ENCODE measurements at places on chromosomes 1 and 21.
A peak's percentile ranks its signal among the peaks of the same experiment; 100 is the strongest.

- no peak for DNase-seq
Measured at GRCh38 chr1:55309053-55309452, 93.9 kb upstream of the USP24 start.

DNA sequence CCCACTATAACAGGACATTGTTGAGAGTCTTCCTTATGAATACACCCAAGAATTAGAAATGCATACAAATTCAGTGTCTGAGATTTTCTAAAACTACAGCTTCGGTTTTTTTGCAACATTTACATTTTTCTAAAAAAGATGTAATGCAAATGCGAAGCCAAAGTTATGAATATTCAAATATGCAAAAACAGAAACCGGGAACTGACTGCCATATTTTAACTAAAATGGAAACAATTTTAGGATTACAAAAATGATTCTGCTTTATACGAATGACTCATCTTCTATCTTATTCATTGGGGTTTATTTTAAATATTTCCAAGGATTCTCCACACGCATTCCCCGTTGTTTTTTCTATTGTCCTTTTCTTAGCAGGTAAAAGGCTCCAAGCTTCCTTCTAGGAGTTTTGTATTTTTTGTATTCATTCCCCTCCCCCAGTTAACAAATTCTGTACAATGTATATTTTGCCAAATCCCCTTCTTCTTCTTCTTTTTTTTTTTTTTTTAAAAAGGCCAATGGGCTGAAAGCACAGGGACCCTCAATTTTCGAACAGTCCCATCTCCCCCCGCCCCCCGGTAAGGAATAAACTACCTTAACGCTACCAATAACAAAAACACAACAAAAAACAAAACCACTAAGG lies 1.0 kb downstream of the ARPC5 start:
- no peak for DNase-seq

GRCh38 chr21:43025636-43026180 lies 49.9 kb downstream of the CBS start:
- DNase-seq = peak; percentile 85

- DNase-seq = no peak
Measured at GRCh38 chr1:4149831-4150230, 249.8 kb upstream of the C1orf174 start.

- DNase-seq = no peak
Measured at GRCh38 chr1:31373056-31373896, at the start of gene FABP3. Gene FABP3, minus strand, starts transcription at chr1:31373076. Its CDS starts 62 bp downstream, at chr1:31373014.

DNA sequence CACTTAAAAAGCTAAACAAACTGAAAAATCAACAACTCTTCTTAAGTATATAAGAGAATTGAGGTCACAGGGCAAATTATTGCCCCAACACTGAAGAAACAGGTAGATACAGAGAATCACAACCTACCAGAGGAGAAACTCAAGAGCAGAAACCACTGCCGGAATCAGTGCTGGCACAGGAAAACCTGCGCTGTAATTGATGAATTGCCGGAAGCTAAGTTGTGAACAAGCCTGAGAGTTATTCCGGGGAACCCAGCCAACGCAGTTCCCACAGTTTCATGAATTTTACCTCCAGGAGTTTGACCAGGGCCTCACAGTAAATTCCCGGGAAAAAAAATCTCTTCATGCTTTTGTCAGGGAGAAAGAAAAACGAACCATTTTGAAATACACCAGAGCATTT lies 657.1 kb upstream of the BRINP3 start:
- peak; percentile 4 for DNase-seq

- DNase-seq = no peak
Measured at GRCh38 chr1:247281001-247281574, 25.2 kb downstream of the VN1R5 start.

DNA sequence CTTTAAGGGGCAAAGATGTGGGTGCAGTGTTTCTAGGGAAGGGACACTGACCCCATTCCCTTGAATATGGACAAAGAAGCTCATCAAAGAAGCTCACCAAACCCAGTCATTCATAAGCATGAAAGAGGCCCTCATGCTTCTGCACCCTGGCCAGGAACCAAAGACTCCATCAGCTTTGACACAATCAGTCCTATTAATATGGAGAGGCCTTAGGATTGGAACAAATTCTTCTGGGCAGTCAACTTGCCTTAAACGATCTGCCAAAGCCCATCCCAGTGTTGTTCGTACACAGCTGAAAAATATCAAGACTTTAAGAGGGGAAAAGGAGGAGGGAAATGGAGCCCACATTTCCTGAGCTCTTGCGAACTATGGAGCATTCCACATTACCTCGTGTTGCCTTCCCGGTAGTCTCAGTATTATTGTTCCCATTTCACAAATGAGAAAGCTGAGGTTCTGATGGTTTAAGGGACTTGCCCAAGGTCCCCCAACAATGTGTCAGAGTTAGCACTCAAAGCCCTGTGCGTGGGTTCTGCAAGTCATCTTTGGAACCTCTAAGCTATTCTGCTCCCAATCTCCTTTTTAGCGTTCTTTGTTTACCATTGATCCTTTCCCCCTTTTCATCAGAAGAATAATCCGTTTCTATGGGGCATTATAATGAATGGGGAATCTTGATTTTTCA lies 161.9 kb downstream of the ZBTB18 start:
- no peak for DNase-seq

- DNase-seq = no peak
Measured at GRCh38 chr1:117645343-117645742, 39.5 kb downstream of the TENT5C start.

DNA sequence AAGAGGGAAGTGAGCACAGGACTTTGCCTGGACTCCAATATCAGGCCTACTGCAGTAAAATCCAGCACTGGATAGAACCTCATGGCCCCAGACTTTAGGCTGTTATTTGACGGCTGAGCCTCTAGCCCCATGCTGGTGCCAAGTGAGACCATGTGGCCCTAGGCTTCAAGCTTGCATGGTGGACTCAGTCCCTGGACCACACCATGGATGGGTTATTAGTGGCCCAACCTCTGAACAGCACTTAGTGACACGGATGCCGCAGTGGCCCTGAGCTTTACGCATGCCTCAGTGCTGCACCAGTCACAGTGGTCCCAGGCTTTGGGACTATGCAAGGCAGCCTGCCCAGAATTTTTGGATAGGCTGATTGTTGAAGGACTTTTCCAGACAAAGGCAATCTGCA lies 13.0 kb downstream of the IFI44L start:
- DNase-seq = no peak

DNA sequence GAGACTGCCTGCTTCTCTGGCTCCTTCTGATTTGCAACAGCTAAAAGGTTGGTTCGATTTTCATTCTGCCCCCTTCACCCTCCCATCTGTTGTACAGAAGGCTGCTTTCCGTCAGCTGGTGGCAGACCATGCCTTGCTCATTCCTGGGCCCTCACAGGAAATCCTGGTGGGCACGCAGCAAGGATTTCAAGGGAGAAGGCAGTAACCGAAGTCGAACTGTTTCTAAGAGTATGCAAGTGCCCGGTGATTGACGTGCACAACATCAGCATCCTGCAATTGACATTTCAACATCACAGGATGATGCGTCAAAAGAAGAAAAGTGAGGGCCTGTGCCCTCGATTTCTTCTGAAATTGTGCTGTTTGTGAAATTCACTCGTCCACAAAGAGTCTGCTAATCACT lies 83.8 kb downstream of the PLPP3 start:
- DNase-seq = no peak

DNA sequence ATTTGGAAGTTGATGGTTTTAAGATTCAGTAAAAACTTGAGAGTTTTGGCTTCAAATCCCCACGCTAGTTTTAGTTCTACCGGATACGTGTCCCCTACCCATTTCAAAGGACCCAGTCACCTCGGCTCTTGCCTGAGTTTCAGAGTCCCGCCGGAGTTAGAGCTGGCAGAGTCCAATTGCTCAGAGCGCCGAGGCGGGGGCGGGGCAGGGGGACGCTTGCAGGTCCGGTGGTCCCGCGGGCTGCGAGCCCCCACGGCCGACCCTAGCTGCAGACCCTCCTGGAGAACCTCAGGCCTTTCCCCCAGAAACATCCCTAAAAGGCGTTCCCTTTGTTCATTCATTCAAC lies 765 bp upstream of the VPS45 start:
- DNase-seq = no peak

DNA sequence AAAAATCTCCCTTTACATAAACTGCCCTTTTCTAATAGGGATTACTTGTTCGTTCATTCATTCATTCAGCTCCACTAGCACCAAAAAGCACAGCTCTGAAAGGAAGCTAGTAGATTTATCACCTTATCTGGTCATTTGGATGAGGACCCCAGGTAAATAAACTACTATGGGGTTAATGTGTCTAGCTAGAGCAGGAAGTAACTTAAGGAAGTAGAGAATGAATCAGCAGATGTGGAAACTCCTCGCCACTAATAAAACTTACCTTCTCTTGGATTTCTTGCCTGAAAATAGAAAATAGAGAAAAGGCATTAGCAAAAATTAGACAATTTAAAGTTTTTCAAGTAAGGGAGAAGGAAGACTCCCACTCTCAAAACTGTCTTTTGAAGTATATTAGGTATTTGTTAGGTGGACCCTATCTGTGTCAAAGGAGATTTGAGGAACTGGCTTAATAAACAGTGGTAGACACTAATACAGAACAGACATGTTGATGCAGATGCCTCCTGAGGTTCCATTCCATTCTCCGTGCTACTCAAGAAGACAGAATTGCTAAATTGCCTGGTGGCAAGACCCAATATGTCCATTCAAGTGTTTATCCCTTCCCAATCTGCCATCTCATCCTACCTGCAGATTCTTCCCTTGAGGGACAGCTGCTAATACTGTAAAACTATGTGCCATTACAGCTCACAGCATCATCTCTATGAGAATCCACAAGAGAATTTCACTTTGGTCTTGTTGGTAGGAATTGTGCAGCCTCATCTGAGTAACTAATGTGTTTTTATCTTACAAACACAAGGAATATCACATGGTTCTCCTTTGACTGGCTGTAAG lies 14.9 kb downstream of the SELL start:
- no peak for DNase-seq

GRCh38 chr1:44640200-44640853 lies 34.0 kb downstream of the TMEM53 start:
- DNase-seq = no peak

DNA sequence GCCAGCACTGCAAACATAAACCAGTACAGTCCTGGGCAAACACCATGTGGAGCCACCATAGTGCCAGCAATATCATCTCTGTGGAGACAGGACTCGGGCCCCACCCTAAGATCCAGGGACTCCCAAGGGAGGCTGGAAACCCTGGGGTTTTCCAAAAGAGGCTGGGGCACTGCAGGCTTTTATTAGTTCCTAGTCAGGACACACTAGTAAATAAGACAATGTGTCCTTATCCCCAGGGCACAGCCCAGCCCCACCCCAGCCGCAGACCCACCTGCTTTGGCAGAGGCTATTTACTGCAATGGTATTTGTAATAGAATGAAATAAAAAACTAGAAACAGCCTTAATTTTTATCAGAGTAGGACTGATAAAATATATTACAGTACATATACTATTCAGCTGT lies 486 bp upstream of the GJB3 start:
- no peak for DNase-seq

- no peak for DNase-seq
Measured at GRCh38 chr1:71987181-71987580, 295.2 kb downstream of the NEGR1 start.

GRCh38 chr21:31455506-31455905 lies 111.4 kb upstream of the TIAM1 start:
- DNase-seq = no peak

DNA sequence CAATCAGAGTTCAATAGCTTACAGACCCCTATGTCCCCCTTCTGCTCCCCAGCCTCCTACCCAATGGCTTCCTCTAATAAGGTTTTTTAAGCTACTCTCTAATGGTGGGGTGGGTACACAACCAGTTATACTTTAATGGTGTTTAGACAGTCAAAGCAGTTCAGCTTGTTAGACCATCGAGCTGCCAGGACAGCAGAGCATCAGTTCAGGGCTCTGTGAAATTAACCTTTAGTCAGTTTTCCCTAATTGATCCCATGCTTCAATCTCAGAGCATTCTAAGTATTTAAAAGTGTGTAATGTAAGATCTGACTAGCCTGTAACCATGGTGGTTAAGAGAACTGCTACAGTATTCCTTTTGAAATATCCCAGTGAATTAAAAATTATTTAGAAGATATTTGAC lies 107.2 kb upstream of the ZNF644 start:
- DNase-seq = no peak

GRCh38 chr21:35280231-35280630 lies 231.1 kb upstream of the RUNX1 start:
- no peak for DNase-seq

DNA sequence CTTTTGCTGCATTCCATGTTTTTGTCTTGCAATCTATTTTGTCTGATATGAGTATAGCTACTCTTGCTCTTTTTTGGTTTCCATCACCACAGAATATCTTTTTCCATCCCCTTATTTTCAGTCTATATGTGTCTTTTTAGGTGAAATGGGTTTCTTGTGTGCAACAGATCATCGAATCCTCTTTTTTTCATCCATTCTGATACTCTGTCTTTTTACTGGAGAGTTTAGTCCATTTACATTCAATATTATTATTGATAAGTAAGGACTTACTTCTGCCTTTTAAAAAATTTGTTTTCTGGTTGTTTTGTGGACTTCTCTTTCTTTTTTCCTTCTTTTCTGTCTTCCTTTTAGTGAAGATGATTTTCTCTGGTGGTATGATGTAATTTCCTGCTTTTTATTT lies 64.6 kb upstream of the CD55 start:
- no peak for DNase-seq

DNA sequence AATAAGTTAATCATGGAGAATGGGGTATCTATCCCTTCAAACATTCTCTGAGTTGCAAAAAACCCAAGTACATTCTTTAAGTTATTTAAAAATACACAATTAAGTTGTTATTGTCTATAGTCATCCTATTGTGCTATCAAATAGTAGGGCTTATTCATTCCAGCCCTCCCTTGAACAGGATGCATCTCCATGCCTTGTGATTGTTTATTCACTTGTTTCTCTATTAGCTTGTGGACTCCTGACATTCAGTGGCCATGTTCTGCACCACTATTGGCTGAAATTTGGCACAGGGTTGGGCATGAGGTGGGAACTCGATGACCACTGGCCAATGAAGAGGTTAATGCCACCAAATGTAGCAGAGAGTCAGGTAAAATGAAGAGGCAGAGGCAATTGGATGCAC lies 272.8 kb downstream of the TNR start:
- no peak for DNase-seq

DNA sequence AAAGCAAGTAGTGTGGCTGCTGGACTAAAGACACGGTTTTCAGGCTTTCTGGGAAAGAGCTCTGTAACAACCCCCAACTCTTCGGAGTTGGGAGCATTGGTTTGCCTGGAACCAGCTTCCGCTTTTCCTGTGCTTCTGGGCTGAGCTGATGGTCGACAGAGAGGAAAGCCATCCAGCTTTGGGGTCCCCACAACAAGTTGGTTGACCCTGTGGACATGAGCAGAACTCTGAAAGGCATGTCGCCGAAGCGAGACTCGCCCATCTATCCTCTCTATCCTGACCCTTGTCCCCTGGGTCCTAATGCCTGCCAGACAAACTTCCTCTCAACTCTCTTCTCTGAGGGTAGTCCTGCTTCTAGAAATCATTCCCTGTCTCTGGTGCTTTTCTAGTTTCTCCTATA lies 31.9 kb upstream of the FCGR2A start:
- no peak for DNase-seq
